ENCODE measurements at places on chromosomes 4 and X.

- no peak for DNase-seq
These were observed 10.1 kb upstream of the CXCL8 start for GRCh38 chr4:73730292-73730691.

DNA sequence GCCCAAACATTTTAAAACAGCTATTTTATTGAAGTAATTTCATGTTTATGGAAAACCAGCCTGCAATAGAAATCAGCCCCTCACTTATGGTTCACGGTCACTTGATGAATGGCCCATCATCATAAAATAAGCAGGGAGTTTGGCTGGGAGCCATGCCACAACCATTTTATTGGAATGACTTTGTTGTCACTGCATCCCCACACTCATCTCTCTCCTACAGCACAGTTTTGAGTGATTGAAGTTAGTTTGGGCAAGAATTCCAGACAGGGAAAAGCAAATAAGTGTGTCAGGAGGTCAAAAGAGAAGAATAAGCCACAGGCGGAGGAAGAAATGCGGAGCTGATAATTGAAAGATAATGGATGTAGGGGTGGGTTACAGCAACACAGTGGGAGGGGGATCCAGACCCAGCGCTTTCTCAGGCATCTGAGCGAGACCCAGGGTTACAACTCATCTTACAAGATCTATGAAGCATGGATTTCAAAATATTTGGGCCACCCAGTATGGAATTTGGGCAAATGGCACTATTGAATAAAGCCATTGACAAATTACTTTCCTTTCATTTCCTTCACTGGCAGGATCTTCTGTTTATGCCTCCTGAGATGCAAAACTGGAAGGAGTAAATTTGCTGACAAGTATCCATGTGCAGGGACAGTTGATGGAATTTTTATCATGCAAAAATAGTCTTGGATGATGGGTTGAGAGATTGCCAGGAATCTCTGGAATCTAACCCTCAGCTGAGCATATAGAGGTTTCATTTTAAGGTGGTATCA, 100.8 kb downstream of the SHROOM3 start:
- DNase-seq = no peak

DNA sequence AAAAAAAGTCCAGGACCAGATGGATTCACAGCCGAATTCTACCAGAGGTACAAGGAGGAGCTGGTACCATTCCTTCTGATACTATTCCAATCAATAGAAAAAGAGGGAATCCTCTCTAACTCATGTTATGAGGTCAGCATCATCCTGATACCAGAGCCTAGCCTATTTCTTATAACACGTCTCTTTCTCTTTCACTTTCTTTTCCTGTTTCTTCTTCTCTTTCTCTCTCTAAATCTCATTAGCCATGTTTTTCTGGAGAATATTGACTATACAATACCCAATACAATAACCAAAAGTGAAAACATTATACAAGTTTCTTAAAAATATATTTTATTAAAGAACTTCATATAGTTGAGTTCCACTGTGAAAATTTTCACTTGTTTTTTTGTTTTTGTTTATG, 1154.9 kb upstream of the PCDH7 start:
- no peak for DNase-seq

- DNase-seq = no peak
These were observed 45.4 kb upstream of the PAQR3 start for GRCh38 chr4:78984593-78984992.

DNA sequence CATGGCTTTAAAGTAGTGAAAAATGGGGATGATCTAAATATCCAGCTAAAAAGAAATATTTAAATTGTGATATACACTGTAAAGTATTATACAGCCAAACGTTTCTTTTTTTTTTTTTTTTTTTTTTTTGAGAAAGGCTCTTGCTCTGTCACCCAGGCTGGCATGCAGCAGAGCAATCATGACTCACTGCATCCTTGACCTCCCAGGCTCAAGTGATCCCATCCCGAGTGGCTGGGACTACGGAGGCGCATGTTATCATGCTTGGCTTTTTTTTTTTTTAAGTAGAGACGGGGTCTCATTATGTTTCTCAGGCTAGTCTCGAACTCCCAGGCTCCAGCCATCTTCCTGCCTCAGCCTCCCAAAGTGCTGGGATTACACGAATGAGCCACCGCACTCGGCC, 17.1 kb downstream of the SMIM14 start:
- DNase-seq = no peak

Data from NCI-H1930 (cell line).